ENCODE measurements at places on chromosomes 13 and 19.

GRCh38 chr19:2221918-2222317, 14.2 kb downstream of the PLEKHJ1 start:
- DNase-seq = no peak

DNA sequence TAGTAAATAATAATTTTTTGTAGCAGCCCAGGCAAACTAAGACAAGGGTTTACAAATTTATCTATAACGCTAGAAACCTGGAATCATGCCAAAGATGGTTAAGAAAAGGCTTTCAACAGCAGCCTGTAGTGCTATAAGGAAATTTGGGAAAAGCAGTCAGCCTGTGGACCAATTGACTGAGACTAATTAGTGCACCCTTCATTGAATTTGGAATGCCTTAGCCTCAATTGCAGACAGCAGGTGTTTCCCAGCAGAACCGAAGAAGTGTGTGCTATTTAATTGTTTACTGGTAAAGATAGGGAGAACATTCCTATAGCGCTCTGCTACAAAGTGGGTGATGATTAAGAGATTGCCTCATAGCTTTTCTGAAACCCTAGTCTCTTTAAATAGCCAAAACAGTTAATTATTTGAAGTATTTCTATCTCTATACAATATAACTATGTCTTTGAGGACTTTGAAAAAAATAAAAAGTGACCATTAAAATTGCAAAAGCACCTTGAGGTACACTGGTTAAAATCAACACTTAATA, 1884.3 kb upstream of the PCDH20 start:
- no peak for DNase-seq

DNA sequence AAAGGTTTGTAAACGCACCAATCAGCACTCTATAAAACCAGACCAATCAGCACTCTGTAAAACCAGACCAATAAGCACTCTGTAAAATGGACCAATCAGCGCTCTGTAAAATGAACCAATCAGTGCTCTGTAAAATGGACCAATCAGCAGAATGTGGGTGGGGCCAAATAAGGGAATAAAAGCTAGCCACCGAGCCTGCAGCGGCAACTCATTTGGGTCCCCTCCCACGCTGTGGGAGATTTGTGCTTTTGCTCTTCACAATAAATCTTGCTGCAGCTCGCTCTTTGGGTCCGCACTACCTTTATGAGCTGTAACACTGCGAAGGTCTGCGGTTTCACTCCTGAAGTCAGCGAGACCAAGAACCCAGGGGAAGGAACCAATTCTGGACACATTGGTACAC, 28.0 kb downstream of the ZNF175 start:
- peak; percentile 61 for DNase-seq

- no peak for DNase-seq
These were observed 107.3 kb upstream of the ZNF507 start for GRCh38 chr19:32238076-32238475.

GRCh38 chr13:41052441-41052840, 8.9 kb upstream of the WBP4 start:
- DNase-seq = no peak

GRCh38 chr19:42942187-42942789, 5.3 kb upstream of the PSG7 start:
- no peak for DNase-seq

- no peak for DNase-seq
These were observed 4.1 kb upstream of the CNOT3 start for GRCh38 chr19:54133312-54133956.

DNA sequence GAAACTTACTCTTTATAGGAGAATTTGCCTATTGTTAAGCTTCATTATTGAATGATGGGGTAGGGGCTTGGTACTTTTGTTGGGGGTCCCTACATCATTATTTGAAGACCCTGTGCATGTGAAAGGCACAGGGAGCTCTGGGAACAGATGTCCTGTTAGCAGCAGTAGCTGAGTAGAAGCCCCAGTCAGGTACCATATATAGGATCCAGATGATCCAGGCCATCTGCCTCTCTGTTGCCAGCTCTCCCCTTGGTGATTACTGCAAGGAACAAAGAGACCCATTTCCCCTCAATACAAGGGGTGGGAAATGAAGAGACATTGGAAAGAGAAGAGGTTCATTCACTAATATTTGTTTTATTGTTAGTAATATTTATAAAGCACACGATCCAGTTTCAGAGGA, 4.4 kb upstream of the MTMR6 start:
- no peak for DNase-seq

DNA sequence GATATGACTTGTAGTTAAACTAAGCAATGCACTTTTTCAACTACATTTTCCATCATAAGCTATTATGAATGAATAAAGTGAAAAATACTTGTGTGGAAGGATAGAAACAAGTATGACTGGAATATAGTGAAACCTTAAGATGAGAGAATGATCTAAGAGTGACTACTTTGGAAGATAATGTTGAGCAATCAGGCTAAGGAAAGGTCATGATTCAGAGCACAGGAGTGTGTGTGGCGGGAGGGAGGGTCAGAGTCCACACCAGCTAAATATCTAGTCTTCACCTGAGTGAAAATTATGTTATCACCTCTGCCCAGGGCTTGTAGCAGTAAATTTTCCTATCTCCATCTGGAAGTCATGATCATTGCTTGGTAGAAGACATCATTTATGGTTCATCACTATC, 833.4 kb upstream of the ATXN8OS start:
- DNase-seq = no peak

DNA sequence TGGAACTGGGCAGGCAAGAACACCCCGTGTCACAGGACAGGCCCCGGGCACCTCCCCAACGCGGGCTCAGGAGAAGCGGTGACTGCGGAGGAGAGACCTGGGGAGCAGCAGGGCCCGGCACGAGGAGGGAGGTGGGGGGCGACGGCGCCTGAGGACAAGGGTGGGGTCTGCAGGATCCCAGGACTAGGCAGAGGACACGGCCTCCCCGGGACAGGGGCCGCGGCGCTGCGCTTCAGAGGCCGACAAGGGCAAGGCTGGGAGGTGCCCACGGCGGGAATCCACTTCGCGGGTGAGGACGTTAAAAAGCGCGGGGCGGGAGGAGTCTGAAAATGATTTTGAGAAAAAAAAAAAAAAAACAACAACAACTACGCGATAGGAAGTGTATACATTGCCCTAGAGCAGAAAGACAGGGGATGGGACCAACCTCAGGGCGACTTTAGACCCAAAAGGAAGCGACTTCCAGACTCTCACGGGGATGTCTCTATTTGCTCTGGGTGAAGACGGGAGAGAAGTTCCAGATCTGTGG, 44.9 kb downstream of the ZNF611 start:
- peak; percentile 54 for DNase-seq

GRCh38 chr13:65292488-65292901, 1937.6 kb downstream of the PCDH9 start:
- DNase-seq = no peak

- no peak for DNase-seq
These were observed 42.7 kb downstream of the ING1 start for GRCh38 chr13:110756219-110756631.

DNA sequence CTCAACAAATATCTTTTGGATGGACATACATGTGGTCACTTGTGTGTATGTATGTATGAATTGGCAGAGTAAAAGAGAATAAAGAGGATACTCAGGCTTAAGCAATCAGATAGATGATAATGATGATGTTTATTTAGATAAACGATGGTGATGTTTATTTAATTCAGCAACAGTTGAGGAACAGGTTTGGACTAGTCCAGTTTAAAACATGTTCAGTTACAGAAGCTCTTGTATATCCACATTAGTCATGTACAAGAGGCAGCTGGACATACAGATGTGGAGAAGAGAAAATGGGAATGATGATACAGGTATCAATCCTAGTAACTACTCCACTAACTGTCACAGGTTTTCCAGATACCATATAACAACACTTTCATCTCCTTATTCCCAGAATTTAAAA, 232.1 kb downstream of the DIAPH3 start:
- DNase-seq = no peak

GRCh38 chr19:1146412-1146699, 27.7 kb downstream of the SBNO2 start:
- DNase-seq = no peak

GRCh38 chr13:105290596-105290995, 1244.9 kb downstream of the EFNB2 start:
- no peak for DNase-seq

GRCh38 chr13:38824342-38824741, 137.5 kb downstream of the FREM2 start:
- no peak for DNase-seq

DNA sequence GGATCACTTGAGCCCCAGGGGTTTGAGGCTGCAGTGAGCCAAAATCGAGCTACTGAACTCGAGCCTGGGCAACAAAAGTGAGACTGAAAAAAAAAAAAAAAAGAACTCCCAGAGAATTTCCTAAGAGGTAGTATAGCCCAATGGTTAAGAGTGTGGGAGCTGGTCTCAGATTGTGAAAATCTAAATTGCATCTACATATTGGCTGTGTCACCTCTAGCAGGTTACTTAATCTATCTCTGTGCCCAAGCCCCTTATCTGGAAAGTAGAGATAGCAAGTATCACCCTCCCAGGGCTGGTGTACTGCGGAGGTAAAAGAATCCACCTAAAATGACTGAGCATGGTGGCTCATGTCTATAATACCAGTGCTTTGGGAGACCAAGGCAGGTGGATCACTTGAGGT, 3.7 kb upstream of the PLAUR start:
- DNase-seq = no peak

DNA sequence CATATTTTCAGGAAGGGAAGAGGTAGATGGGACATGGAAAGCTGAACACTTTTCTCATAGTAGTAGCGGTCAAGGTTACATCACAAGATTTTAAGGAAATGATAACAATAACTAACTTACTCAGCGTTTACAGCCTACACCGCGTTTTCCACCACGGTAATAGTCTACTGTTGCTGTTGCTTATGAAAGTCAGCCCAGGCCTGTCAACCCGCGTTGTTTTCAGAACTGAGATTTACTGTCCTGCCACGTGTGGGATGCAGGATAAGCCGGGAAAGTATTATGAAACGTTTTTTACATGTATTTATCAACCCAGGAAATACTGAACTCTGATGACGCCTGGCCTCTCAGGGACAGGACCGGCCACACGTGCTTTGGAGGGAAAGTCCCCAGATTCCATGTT, 36.0 kb upstream of the LAMP1 start:
- no peak for DNase-seq

DNA sequence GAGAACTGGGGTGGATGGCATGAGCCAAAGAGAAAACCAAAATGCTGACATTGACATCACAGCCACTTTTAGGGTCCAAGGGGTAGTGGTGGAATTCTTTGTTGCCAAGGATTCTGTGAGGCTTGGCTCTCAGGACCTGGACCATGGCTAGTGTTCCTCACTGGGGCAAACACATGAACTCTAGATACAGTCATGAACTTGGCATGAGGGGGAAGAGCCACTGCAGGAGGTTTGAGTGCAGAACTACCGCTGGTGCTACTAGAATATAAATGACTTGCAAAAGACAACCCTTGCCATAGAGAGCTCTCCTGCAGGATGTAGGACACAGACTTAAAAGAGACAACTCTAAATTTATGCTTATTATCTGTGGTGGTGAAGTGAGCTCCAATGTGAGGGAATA, 29.8 kb upstream of the FRY start:
- no peak for DNase-seq

- DNase-seq = no peak
These were observed 150.9 kb downstream of the RFC3 start for GRCh38 chr13:33968520-33969507.

- DNase-seq = peak; percentile 87
These were observed 4.1 kb upstream of the CIRBP start for GRCh38 chr19:1264801-1265614.

DNA sequence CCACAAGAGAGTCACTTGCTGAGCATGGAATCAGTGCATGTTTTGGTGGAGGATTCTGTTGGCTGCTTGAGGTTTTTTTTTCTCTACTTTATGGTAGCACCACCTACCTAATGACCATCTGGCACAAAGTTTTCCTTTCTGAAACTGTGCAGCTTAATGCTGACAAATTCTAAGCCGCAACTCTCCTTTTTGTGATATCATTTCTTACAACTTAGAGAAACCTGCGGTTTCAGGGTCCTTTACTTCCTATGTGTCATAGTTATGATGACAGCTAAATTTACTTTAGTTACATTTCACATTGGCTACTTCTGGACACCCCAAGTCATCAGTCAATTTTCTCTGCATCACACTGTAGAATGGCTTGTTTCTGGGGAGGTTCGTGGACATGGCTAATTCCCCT, 115.4 kb upstream of the TMTC4 start:
- no peak for DNase-seq

DNA sequence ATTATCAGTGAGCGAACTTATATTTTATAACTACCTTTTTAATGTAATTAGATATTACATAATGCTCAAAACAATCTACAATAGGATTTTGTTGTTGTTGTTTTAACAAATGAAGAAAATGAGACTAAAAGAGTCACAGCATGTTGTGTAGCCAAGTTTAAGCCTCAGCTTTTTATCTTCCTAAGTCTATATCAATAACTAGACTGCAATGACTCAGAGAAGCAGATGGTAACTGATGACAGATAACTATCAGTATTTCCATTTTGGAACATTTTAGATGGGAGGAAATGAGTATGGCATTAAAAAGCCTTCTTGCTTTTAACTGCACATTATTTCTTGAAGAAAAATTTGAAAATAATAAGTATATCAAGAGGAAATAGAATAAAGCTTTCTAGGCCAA, 825.2 kb downstream of the SLITRK1 start:
- DNase-seq = no peak

DNA sequence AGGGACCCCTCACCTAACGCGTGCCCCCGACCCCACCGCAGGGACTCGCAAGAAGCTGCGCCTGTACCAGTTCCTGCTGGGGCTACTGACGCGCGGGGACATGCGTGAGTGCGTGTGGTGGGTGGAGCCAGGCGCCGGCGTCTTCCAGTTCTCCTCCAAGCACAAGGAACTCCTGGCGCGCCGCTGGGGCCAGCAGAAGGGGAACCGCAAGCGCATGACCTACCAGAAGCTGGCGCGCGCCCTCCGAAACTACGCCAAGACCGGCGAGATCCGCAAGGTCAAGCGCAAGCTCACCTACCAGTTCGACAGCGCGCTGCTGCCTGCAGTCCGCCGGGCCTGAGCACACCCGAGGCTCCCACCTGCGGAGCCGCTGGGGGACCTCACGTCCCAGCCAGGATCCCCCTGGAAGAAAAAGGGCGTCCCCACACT, 4.7 kb upstream of the MYBPC2 start:
- peak; percentile 92 for DNase-seq

DNA sequence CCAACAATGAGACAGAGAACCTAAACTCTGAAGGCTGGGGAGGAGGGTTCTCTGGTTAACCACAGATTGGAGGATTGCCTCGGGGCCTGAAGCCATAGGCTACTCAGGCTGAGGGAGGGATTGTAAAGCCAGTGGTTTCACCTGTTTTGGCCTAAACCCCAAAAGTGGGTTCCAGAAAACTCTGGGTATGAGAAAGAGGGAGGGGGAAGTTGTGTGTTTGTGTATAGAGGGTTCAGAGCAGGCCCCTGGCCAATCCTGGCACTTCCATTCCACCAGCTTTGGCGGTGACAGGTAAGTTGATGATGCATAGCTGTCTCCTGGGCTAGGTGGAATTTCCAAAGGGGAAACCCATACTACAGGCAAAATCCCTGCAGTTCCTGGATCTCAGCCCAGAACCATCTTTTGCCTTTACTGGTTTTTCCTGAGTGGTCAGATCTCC, 13.5 kb upstream of the CCDC97 start:
- peak; percentile 11 for DNase-seq

Data from Peyer's patch (tissue), 4 donors.